ENCODE measurements at places on chromosomes 2 and 18.

- DNase-seq: no peak
These were observed 12.7 kb downstream of the NCK2 start for GRCh38 chr2:105757433-105757832.

DNA sequence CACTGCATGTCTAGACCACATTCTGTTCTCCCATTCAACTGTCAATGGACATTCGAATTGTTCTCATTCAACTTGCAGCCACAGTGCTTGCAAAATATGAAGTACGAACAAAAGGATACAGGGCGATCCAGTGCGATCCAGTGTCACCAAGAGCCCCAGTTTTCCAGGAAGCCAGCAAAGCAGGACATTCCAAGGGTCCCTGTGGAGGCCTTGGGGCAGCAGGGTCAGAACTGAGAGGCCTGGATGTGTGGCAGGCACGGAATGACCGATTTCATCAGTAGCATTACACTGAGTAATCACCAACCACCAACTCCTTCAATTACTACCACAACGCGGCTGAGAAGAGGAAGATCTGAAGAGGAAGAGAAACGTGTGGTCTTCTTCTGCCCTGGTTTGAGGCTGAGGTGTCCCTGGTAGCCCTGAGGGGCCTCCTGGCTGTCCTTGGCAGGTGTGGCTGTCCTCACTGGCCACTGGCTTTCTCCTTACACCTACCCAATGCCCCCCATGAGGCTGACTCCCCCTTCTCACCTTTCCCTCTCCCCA is 172.7 kb upstream of the FHL2 start:
- DNase-seq: no peak

DNA sequence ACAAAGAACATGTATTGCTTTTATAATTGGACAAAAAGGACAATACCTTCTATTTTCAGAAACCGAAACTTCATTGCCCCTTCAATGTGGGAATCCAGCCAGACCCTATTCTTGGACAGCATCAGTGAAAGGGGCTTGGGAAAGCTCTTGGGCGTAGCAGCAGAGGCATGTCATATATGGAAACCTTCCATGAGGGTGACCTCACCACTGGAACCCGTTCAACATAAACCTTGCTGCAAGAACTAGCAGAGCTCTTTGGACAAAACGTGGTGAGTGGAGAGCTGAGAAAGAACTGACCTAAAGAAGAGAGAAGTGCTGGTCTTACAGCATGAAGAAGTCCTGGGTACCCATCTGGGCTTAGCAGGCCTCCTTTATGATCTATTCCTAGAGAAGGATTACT is 22.7 kb upstream of the ACTG2 start:
- no peak for DNase-seq

GRCh38 chr2:168439536-168439935 is 16.5 kb upstream of the CERS6 start:
- no peak for DNase-seq

DNA sequence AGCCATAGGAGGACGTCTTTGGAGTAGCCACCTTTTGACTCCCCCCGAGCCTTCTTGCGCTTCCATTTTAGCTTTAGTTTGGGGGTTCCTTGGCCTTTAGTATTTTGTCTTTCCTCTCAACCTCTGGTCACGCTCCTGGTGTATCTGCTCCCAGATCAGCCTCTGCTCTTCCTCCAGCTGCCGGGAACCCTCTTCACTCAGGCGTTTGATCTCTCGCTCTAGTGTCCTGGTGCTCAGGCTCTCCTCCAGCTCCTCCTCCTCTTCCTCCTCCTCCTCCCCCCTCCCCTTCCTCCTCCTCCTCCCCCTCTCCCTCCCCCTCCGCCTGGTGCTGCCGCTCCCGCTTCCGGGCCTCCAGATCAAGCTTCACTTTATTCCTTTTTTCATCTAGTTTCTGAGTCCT is 1082.3 kb upstream of the TMEFF2 start:
- no peak for DNase-seq

DNA sequence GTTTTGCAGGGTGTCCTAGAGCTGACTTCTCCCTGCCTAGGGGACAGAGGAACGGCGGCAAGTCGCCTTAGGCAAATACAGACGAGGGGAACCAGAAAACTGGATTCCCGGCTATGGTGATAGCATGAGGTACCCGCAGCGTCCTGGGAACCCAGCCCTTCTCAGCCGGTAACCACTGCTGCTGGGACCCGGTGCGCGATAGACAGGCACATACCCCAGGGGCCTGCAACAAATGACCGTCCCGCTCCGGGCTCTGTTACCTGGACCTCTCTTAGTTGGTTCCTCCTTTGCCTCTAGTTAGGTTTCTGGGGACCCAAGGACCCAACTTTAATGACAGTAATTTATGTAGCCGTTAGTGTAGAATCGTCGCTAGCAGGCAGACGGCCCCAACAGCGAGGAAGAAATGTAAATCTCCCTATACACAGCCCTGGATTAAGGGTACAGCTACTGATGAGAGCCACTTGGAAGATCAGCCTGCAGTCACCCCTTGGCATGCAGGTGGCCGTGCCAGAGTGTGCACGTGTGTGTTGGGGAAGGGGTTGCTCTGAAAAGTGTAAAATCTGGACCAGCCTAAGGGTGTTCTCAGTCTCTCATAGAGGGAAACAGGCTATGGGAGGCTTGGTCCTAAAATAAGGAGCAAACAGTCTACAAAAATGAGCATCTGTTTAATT is 819 bp upstream of the SERPINE2 start:
- DNase-seq: peak; percentile 7

GRCh38 chr18:12410081-12410481 is 2.4 kb downstream of the PRELID3A start:
- DNase-seq: no peak

- no peak for DNase-seq
These were observed 57.0 kb downstream of the CCDC150 start for GRCh38 chr2:196696423-196697079.

- no peak for DNase-seq
These were observed 11.4 kb upstream of the PER2 start for GRCh38 chr2:238299803-238300202.

DNA sequence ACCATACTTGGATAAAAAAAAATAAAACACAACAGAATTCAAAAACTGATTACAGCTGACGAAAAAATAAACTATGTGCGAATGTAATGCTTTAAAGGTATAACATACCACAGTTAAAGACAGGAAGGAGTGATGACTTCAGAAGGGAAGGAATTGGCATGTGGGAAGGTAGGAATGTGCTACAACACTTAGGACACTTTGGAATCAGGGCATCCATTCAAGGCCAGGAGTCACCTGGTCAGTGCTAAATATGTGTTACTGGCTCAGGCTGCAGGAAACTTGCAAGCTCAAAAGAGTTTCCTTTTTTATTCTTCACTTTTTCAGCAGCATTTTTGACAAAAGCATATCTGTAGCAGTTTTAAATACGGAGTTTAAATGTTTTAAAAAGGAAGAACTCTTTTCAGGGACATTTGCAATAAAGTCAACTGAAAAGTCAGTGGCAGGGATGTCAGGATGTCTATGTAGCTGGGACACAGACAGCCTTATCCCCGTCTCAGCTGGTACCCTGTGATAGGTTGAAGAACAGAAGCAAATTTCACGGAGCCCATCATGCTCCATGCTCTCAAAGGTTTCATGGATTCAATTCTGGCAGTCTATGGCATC is 138.0 kb upstream of the KLHL14 start:
- no peak for DNase-seq

DNA sequence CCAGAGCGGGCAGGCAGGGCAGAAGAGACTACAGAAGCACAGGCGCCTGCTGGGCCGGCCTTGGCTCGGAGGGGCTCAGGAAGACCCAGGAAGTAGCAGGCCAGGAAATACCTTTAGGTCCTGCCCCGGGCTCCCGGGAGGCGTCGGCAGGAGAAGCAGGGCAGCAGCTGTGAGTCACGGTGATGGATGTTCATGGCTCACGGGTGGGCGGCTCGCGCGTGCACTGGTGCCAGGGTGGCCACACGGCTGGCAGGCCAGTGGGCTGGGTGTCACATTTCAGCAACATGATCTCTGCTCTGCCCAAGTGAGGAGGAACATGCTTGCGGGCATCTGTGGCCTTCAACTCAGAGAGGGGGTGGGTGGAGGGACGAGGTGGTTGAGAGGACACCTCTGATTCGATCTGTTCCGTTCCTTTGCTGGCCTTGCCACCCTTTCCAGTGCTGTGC is 139.3 kb downstream of the KLHL29 start:
- no peak for DNase-seq

- no peak for DNase-seq
These were observed 449.4 kb downstream of the NBAS start for GRCh38 chr2:15111718-15112117.

GRCh38 chr2:21326152-21326551 is 202.4 kb downstream of the TDRD15 start:
- no peak for DNase-seq

DNA sequence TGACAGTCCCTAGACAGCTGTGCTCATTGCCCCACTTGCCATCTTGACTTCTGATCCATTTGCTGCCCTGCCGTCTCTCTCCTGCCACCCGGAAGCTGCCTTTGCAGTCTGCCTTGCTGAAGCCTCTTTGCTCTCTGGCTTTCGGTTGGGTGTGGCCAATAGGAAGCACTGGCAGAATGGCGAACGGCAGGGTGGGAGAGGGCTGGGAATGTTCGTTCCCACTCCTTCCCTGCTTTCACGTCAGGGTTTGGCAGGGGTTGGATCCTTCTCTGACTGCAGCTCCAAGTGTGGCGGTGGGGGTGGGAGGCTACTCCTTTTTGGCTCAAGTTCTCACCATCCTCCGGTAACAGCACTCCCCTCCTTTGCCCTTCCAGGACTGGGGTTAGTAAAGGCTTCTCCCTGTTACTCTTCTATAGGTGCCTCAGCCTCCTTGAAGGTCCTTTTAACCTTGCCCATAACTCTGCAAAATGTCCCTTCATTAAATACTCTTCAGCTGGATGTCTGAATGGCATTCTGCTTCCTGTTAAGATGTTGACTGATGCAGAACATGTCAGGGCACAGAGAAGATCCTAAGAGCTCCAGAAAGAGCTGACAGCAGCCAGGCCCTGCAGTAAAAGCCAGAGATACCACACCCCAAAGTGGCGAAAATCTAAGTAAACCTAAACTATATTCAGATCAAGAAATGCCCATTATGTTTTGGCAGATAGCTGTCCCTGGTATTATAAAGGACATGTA is 299.7 kb downstream of the CDCA7 start:
- no peak for DNase-seq

- no peak for DNase-seq
These were observed 110.7 kb downstream of the KLHL29 start for GRCh38 chr2:23495661-23496114.

GRCh38 chr2:176817061-176817565 is 395.5 kb upstream of the HNRNPA3 start:
- DNase-seq: no peak

DNA sequence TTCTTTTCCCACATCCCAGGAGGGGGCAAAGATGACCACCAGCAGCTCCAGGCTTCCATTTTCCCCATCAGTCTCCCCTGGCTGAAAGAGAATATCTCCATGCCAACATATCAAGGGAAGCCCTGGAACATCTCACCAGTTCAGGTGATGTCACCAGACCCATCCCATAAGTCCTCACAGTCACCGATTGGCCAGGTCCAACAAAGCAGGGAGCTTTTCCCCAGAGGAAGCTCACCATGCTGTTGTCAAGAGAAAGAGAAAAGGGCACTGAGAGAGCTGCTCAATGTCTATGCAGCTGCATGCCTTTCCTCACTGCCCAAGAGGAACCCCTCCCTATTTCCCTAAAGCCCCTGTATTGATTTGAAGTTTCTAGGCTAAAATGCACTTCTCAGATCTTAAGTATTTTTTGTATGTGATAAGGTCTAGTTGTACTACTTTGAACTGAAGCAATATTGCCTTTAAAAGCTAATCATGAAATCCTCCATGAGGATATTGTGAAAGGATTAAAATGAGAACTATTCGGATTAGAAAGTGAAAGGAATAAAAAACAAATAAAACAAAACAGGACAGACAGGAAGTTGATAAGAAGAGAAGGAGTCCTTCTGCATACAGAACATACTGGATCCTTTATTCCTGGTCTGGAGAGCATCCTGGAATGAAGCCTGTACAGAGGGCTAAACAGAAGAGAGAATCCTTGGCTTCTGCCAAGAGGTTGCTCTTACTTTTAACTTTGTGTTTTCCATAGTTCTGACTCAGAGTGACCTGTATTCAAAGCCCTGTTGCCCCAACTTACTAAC is 45.2 kb upstream of the CTIF start:
- DNase-seq: no peak

GRCh38 chr2:28681158-28681571 is 70.5 kb upstream of the PPP1CB start:
- peak; percentile 81 for DNase-seq

DNA sequence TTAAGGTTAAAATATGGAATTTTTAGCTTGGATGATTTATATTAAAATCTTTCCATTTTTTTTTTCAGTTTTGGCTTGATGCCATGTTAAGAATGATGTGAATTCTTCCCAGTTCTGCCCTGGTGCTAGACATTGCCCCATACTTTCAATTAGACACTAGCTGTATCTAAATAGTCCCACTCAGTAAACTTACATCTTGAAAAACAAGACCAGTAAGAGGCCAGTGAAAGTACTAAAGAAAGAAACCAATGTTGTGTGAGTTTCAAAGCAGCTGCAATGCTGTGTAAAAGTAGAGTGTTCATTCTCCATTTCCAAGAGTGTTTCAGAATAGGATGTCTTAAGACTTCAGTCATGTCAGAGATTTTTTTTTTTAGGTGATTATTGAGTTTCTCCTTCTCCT is 40.0 kb upstream of the CYBRD1 start:
- no peak for DNase-seq

DNA sequence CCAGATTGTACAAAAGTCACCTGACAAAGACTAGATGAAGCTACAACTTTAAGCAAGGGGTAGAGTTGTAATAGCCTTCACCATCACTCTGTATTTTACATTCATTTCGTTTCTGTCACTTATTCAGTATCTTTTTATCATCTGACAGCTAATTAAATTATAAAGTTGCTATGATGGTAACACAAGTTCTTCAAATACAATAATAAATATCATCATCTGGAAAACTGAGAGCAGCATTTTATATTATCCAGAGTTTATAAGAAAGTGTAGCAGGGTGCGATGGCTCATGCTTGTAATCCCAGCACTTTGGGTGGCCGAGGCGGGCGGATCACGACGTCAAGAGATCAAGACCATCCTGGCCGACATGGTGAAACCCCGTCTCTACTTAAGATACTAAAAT is 21.1 kb downstream of the DYNC2LI1 start:
- DNase-seq: no peak

GRCh38 chr2:136141510-136142149 is 23.7 kb upstream of the CXCR4 start:
- no peak for DNase-seq

- no peak for DNase-seq
These were observed 199.7 kb downstream of the PID1 start for GRCh38 chr2:229071292-229071976.

- no peak for DNase-seq
These were observed 117.1 kb upstream of the KLHL14 start for GRCh38 chr18:32889615-32890593.

- no peak for DNase-seq
These were observed 104.5 kb upstream of the ACVR2A start for GRCh38 chr2:147740211-147740927.

GRCh38 chr2:44623622-44624351 is 262.0 kb downstream of the CAMKMT start:
- DNase-seq: no peak

GRCh38 chr2:120596191-120596811 is 139.4 kb upstream of the GLI2 start:
- no peak for DNase-seq

GRCh38 chr2:20634507-20635112 is 16.3 kb downstream of the HS1BP3 start:
- DNase-seq: no peak

- no peak for DNase-seq
These were observed 7.7 kb upstream of the KLF11 start for GRCh38 chr2:10035633-10036032.

All from stimulated activated effector memory CD8-positive, alpha-beta T cell treated with anti-CD3 and anti-CD28 coated beads, Interleukin-12 subunit alpha, Interleukin-12 subunit beta, amount 100 ng/mL, for 72 hours (primary cell).